Sciatic nerve (tissue), 2 donors: ENCODE measurements at places on chromosomes 4 and X. TPM values are rescaled to one million over a fixed set of nuclear protein-coding genes. Genes with fewer than 3 reads are reported as not detected.

Gene USP17L26
- not detected for total RNA-seq

Gene GLRA2
- total RNA-seq, result 0.22 TPM

Gene TSPAN6
- 33.3 TPM for total RNA-seq

Gene SYNPO2
- 113 TPM for total RNA-seq

Gene CMC4
- 3.9 TPM for total RNA-seq

Gene AFM
- not detected for total RNA-seq

Gene KLHL34
- 0.09 TPM for total RNA-seq

Gene AMER1
- total RNA-seq, result 6.8 TPM

Gene SRPX2
- total RNA-seq, result 36.7 TPM

Gene PDGFRA
- 131 TPM for total RNA-seq

Gene LRRC66
- total RNA-seq, result 1.7 TPM

Gene GPC3
- total RNA-seq, result 84.2 TPM

Gene IL21
- total RNA-seq, result not detected

Gene RHOXF1
- 0.67 TPM for total RNA-seq

- no peak for DNase-seq
Measured at GRCh38 chrX:73964579-73964978, 339.4 kb upstream of the ZCCHC13 start.

- DNase-seq, result no peak
Measured at GRCh38 chrX:45986971-45987370, 558.2 kb downstream of the ZNF674 start.

GRCh38 chr4:2042204-2042946, 16.8 kb upstream of the NAT8L start:
- peak; percentile 61 for DNase-seq

DNA sequence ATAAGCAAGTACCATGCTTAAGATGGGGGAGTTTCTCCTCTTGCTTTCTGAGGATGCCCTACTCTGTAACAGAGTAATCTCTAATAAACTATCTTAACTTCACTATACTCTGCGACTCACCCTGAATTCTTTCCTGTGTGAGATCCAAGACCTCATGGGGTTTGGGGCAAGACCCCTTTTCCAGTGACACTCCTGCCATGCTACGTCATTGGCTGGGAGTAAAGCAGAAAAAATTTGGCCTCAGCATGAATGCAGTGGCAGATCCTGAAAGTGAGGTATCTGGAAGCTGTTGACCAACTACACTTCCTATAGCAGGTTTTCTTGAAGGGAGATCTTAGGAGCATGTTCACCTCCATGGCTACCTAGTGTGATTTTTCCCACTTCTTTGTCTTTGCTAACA, 109.1 kb upstream of the MED14 start:
- DNase-seq, result no peak

GRCh38 chr4:14182148-14182547, 554.6 kb upstream of the BOD1L1 start:
- no peak for DNase-seq

- DNase-seq, result no peak
Measured at GRCh38 chr4:165737309-165737972, 135.6 kb upstream of the TLL1 start.

GRCh38 chr4:88527787-88528186, 4.2 kb upstream of the PYURF start:
- DNase-seq, result no peak

GRCh38 chrX:108701633-108702032, 34.7 kb downstream of the IRS4 start:
- DNase-seq, result no peak
